ENCODE measurements at places on chromosomes 7 and 10. TPM values are rescaled to one million over a fixed set of nuclear protein-coding genes. Genes with fewer than 3 reads are reported as not detected.

Gene LBX1
- 5.6 TPM for total RNA-seq

Gene ADIRF
- total RNA-seq = 13.2 TPM

Gene PLEKHS1
- total RNA-seq = 1.4 TPM

Gene ITGA8
- 18.8 TPM for total RNA-seq

Gene HMX2
- total RNA-seq = not detected

Gene ACSM6
- total RNA-seq = not detected

Gene GIMAP1
- 3.2 TPM for total RNA-seq

Gene TLX1
- 1.3 TPM for total RNA-seq

Gene FEZF1
- not detected for total RNA-seq

- DNase-seq = no peak
Observed at GRCh38 chr7:142787034-142787768, 16.4 kb downstream of the PRSS2 start.

DNA sequence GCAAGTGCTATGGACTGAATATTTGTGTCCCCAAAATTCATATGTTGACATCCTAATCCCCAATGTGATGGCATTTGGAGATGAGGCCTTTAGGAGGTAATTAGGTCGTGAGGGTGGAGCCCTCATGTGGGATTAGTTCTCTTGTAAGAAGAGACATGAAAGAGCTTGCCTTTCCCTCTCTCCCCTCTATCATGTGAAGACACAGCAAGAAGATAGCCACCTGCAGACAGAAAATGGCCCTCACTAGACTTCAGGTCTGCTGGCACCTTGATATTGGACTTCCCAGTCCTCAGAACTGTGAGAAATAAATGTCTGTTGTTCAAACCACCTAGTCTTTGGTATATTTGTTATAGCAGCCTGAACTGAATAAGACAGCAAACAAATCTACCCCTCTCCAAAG, 75.1 kb upstream of the TBX20 start:
- no peak for DNase-seq

GRCh38 chr10:11772575-11773288, 30.6 kb downstream of the ECHDC3 start:
- DNase-seq = no peak

GRCh38 chr7:105304040-105304895, 84.5 kb downstream of the SRPK2 start:
- no peak for DNase-seq

DNA sequence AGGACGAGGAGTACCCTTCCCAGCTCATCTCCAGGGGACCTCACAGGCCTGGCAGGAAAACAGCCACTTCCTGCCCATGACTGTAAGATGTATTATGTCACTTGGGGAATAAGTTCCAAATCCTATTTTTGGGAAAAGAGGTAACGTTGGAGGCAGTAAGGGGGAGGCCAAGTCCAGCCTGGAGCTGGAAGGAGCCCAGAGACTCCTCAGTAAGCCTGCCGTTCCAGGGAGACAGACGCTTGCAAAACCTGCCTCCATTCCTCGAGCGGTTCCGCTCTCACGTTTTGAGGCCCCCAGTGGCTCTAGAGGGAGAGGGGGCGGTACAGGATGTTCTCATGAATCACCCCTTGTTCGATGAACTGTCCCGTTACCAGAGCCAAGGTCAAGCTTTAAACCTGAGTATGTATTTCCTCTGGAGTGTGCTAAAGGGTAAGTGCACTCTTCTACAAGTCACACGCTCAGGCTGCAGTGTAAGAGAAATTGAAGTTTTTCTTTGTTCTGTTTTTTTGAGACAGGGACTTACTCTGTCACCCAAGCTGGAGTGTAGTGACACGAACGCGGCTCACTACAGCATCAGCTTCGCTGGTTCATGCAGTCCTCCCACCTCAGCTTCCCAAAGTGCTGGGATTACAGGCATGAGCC, 45.5 kb upstream of the CYTH3 start:
- peak; percentile 84 for DNase-seq

DNA sequence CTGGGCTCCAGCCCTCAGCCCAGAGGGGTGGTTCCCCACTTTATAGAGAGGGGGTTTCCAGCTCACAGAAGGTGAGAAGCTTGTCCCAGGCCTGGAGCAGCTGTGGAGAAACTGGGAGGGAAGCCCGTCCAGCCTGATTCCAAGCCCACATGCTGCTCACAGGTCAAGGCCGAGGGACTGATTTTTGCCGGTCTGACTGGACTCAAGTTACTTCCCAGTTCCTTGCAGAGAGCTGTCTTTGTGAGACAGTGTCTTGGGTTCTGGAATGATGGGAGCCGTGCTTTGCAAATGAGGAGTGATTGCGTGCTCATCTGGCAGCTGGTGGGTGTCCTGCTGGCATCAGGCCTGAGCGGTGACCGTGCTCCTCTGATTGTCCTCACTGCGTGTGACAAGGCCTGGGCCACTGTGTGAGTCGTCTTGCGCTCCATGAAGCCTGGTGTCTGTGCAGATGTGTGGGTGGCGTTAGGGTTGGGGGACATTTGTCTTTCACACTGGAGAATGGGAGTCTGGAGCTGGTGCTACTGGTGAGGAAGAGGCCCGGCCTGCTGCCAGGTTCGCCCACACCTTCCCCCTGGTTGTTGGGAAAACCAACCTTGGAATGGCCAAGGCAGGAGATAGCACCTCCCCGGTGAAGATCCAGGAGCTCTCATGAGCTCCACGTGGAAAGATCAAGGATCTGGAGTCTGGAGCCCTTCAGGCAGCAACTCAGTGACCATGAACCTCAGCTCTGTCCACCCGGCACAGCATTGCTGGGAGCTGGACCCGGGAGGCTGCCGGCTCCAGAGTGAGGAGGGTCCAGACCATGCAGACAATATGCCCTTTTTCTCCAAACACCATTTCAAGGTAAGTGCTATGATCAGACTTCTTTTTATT, 129.6 kb downstream of the SMURF1 start:
- no peak for DNase-seq

GRCh38 chr7:112985377-112985987, 101.1 kb downstream of the GPR85 start:
- no peak for DNase-seq

DNA sequence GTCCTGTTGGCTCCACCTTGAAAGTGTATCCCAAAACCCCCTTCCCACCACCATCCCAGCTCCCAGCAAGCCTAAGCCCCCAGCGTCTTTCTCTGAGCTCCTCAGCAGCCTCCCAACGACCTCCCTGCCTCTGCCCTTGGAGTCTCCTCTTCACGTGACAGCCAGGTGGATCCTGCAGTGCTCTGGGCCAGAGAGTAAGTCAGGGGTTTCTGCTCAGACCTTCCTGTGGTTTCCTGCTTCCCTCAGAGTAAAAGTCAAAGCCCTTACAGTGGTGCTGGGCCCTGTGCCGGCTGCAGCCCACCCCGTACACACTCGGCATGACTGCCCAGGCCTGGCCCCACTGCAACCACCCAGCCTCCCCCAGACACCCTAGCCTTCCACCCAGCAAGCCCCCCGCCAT, 51.9 kb downstream of the OAT start:
- DNase-seq = no peak

GRCh38 chr7:100124301-100125230, 2.2 kb upstream of the MBLAC1 start:
- no peak for DNase-seq

GRCh38 chr10:49605939-49606509, 4.1 kb upstream of the SLC18A3 start:
- no peak for DNase-seq

DNA sequence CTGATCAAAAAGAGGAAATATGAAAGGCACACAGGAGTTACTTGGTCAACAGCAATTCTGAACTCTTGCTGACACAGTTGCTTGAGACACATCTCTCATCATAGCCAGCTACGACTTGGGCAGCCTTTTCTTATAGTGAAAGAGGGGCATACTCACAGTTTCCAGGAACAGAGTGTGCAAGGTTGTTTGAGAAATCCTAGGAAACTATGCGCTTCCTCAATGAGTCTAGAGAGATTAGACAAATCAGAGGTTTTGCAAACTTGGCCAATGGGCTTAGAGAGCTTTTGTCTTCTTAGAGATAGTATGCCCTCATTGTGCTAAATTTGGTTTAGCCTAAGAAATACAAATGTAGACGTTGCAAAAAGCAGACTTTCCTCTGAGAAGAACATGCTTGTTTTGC, 370.4 kb downstream of the HGF start:
- DNase-seq = no peak

DNA sequence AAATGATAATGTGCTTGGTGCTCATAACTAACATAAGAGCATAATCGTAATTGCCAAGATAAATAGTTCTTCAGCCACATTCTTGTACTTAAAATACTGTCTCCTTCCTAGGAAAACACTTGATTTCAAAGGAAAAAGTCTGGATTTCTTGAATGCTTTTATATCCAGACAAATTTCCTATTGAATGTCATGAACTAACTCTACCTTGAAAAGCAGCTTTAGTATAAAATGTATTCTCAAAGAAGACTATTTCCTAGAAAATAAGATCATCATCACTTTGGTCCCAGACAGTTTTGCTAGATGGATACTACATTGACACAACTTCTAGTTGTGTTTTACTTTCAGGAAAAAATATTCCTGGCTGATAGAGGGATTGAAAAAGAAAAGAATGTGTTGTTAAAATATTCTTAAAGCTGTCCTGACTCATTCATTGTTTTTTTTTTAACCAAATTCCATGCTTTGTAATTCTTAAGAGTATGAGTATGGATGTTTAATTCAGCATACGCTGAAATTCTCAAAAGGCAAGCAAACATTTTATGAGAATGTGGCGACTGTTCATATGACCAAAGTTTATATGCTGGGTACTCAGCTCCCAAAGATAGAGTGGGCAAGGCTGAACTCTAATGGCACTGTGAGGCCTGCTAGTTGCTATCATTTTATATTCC, 106.1 kb downstream of the PPP1R3A start:
- DNase-seq = no peak

DNA sequence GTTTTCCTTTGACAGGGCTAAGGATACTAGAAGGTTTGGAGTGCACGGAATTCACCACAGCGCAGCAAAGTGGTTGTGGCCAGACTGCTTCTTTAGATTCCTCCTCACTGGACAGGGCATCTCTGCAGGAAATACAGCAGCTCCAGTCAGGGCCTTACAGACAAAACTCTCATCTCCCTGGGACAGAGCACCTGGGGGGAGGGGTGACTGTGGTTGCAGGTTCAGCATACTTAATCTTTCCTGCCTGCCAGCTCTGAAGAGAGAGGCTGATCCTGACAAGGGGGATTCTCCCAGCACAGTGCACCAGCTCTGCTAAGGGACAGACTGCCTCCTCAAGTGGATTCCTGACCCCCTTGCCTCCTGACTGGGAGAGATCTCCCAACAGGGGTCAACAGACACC, 1257.9 kb downstream of the NXPH1 start:
- DNase-seq = no peak

DNA sequence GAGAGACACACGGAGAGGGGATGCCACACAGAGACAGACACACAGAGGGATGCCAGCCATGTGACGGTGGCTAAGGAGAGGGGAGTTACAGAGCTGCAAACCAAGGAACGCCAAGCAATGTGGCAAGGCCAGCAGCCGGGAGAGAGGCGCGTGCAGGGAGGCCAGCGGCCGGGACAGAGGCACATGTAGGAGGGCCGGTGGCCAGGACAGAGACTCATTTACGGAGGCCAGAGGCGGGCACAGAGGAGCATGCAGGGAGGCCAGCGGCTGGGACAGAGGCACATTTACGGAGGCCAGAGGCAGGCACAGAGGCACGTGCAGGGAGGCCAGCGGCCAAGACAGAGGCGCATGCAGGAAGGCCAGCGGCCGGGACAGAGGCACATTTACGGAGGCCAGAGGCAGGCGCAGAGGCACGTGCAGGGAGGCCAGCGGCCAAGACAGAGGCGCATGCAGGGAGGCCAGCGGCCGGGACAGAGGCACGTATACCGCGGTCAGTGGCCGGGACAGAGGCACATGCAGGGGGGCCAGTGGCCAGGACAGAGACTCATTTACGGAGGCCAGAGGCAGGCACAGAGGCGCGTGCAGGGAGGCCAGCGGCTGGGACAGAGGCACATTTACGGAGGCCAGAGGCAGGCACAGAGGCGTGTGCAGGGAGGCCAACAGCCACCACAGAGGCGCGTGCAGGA, 40.4 kb downstream of the INSIG1 start:
- DNase-seq = no peak

DNA sequence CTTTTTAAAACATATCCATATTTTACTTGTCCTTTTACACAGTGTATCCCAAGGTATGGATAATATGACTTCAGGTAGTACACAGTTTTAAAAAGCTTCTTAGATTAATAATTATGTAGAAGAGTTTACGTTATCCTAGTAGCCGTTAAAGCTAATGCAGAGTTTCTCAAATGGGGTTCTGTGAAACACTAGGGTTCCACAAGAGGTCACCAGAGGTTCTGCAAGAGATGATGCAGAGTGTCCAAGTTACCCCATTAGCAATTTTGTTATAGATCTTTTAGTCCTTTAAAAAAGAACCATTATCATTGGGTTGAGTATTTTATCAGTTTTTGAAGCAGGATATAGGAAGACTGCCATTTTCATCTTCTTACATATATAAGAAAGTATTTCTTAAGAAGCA, 298.9 kb upstream of the HPS1 start:
- no peak for DNase-seq

DNA sequence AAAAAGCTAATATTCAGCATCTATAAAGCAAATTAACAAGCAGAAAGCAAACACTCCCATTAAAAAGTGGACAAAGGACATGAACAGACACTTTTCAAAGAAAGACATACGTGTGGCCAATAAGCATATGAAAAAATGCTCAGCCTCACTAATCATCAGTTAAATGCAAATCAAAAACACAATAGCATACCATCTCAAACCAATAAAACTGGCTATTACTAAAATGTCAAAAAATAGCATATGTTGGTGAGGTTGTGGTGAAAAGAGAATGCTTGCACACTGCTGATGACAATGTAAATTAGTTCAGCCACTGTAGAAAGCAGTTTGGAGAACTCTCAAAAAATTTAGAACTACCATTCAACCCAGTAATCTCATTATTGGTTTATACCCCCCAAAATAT, 284.6 kb upstream of the KCND2 start:
- DNase-seq = no peak

- no peak for DNase-seq
Observed at GRCh38 chr10:100551738-100552137, 16.0 kb downstream of the HIF1AN start.

GRCh38 chr7:38855867-38856266, 53.1 kb downstream of the VPS41 start:
- DNase-seq = no peak

DNA sequence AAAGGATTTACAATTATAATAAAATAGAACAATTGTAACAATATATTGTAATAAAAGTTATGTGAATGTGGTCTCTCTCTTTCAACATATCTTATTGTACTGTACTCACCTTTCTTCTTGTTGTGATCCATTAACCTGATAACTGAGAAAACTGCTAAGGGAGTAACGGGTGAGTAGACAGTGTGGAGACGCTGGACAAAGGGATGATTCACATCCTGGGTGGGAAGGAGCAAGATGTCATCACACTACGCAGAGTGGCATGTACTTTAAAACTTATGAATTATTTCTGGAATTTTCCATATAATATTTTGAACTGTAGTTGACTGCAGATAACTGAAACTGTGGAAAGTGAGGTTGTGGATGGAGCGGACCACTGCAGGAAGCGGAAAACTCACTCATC, 91.2 kb upstream of the PLPP4 start:
- DNase-seq = no peak

GRCh38 chr7:900331-901040, 24.1 kb downstream of the GET4 start:
- no peak for DNase-seq

GRCh38 chr7:5179756-5180155, 10.3 kb upstream of the WIPI2 start:
- no peak for DNase-seq
